ENCODE measurements at places on chromosomes 16 and 17. TPM values are rescaled to one million over a fixed set of nuclear protein-coding genes. Genes with fewer than 3 reads are reported as not detected.

FA2H gene
- 43.1 TPM for total RNA-seq

ALDH3A1 gene
- 783 TPM for total RNA-seq

ALDOA gene
- total RNA-seq: 2,015 TPM

NEURL4 gene
- 21.8 TPM for total RNA-seq

TMEM98 gene
- 44.8 TPM for total RNA-seq

TRAF7 gene
- 58.6 TPM for total RNA-seq

QPRT gene
- total RNA-seq: 1.0 TPM

Data from A549 treated with RU486 at 1 μM for 4 hours (cell line).